ENCODE measurements at places on chromosomes 16 and 17. TPM values are rescaled to one million over a fixed set of nuclear protein-coding genes. Genes with fewer than 3 reads are reported as not detected.
A peak's percentile ranks its signal among the peaks of the same experiment; 100 is the strongest.

- DNase-seq, result no peak
Measured at GRCh38 chr16:30032083-30032819, 1.2 kb upstream of the TLCD3B start.

- no peak for DNase-seq
Measured at GRCh38 chr16:82240111-82240510, 70.1 kb upstream of the MPHOSPH6 start.

GRCh38 chr17:4219241-4219640 is 44.5 kb downstream of the ANKFY1 start:
- no peak for DNase-seq

- peak; percentile 100 for DNase-seq
Measured at GRCh38 chr16:22190776-22191531, 15.1 kb upstream of the EEF2K start.

GRCh38 chr16:52446080-52446479 is 100.9 kb downstream of the TOX3 start:
- DNase-seq, result no peak

- no peak for DNase-seq
Measured at GRCh38 chr17:49779739-49780231, 8.7 kb upstream of the KAT7 start.

- peak; percentile 75 for DNase-seq
Measured at GRCh38 chr16:68470461-68471150, 22.3 kb upstream of the SMPD3 start.

DNA sequence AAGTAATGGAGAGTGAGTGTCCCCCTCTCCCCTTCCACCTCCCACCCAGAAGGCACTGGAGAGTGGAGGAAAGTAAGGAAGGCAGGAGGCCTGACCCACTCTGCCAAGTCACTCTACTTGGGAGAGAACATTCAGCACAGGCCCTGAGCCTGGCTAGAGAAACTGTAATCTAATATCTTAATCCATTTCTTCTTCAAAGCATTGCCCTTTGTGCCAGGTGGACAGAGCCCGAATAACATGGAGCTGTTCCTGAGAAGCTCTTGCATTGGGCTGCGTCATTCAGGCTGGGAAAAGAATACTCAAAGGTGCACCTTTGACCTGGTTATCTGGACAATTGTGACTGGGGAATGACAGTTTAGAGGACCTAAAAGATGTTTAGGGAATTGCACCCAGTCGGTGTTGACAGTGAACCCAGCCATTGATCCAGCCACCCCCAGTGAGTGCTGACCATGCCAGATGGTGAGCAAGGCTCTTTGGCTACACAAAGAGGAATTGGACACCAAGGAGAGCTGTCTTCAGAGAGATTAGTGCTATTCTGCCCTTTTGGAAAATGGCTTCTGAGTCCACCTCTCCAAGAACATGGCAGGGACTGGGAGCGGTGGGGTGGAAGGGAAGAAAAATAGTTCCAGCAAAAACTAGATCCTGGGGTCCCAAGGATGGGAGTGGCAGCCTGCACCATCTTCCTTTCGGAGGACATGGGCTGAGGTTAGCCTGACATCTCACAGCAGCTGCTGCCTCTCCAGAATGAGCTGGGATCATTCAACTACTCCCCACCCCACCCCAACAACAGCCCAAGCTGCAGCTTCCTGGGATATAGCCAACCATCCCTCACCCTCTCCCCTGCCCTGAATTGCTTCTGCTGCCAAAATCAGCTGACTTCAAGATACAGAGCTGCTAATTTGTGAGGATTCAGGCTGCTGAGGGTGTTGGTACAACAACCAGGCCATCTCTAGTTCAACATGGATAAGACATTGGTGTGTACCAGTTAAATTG is 11.6 kb upstream of the NOG start:
- no peak for DNase-seq

GRCh38 chr17:62703776-62704380 is 76.4 kb downstream of the MRC2 start:
- DNase-seq, result peak; percentile 92

DNA sequence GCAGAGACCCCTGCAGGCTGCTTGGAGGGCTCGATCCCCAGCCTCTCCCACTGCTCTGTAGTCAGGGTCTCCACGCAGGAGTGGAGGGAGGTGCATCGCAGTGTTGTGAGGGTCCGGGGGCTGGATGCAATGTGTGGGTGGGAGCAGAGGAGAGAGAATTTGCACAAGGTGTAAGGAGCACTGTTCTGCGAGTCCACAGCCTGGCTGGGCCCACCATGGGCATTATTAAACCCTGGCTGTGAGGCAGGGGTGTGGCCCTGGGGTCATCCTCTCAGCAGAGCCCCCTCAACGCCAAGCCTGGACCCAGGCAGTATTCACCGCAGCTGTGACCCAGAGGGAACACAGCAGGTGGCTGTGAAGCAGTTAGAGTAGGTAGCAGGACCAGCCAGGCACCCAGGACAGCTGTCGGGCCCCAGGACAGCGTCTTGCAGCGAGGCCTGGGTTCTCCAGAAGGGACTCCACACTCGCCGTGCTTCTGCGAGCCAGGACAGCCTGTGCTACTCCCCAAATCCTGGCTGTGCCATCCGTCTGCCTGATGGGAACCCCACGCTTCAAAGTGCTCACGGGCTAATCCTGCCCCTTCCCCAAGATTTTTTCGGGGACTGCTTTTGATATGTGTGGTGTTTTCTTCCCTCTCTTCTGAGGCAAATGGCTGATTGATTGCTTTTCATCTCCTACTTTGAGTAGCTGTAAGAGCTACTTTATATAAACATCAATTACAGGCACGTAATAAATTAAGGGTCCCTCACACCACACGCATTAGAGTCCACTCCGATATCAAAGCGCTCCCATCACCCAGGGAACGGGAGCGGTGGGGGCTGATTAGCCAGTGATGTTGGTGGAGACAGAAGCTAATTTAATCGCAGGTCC is 100.9 kb upstream of the GSE1 start:
- DNase-seq, result no peak

GRCh38 chr16:47947723-47948122 is 208.1 kb downstream of the ABCC12 start:
- DNase-seq, result no peak

GRCh38 chr17:75773808-75774470 is 8.9 kb upstream of the GALK1 start:
- DNase-seq, result peak; percentile 67

GRCh38 chr16:58859958-58860669 is 126.0 kb upstream of the GOT2 start:
- DNase-seq, result no peak

GRCh38 chr17:2357931-2358434 is 20.7 kb downstream of the SGSM2 start:
- DNase-seq, result no peak

DNA sequence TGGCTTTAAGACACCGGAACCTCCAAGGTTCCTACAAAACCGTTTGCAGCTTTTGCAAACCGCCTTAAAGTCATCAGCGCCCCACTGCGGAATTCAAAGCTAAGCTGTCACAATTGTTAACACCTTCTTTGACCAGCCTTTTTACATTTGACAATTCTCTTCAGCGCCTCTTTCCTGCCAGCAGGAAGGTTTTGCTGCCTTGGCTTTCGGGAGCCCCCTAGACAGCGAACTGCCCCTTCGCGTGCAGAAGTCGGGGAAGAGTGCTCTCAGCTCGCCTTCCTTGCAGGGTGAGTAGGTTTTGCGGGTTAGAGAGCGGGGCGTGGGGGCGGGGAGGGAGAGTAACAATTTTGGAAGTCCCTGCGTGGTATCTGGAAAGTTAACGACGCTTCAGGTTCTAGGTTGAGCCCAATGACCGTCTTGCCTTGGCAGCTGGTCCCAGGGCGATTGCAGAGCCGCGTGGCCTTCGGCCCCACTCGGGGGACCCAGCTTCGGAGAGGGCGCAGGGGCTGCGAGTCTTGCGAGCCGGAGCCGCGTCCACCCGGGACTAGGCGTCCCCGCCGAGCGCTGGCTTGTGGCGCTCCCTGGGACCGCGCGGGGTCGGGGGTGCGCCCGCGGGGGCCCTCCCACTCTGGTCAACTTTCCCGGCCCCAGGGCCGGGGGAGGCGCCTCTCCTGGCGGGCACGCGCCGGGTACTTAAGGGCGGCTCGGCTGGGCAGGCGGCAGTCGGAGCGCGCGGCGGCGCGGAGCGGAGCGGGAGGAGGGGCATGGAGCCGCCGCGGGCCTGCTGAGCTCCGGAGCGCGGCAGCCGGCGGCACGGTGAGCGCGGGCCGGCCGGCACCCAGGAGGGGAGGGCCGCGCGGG is at the start of gene HAS3:
HAS3 (plus strand) TSS at position 153 of the 861 bp plus-strand sequence. CDS start 3,743 bp downstream, outside the sequence.
- DNase-seq, result peak; percentile 90

- DNase-seq, result no peak
Measured at GRCh38 chr17:80978499-80979497, 12.8 kb upstream of the CHMP6 start.

- DNase-seq, result no peak
Measured at GRCh38 chr17:50192618-50193291, 8.7 kb downstream of the COL1A1 start.

DNA sequence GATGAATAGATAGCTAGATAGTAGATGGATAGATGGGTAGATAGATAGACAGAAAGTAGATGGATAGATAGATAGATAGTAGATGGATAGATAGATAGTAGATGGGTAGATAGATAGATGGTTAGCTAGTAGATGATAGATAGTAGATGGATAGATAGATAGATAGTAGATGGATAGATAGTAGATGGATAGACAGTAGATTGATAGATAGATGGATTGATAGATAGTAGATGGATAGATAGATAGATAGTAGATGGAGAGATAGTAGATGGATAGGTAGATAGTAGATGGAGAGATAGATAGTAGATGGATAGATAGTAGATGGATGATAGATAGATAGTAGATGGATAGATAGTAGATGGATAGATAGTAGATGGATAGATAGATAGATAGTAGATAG is 40.4 kb downstream of the PIK3R5 start:
- DNase-seq, result no peak

GRCh38 chr16:86885139-86885538 is 306.8 kb downstream of the FOXL1 start:
- DNase-seq, result peak; percentile 31

- no peak for DNase-seq
Measured at GRCh38 chr16:66058172-66058691, 308.3 kb upstream of the CDH5 start.

DNA sequence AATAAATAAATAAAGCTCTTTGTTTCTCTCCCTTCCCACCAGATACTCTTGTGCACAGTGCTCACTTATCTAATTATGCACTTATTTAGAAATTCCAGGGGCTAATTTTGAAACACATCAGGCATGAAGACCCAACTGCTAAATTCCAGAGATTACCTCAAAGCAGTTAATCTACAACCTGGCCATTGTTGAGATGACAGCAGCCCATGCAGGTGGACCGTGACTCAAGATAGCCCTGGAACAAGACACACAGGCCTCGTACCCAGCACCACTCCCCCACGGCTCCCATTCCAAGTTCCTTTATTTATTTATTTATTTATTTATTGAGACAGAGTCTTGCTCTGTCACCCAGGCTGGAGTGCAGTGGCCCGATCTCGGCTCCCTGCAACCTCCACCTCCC is 60.1 kb upstream of the NPEPPS start:
- DNase-seq, result no peak

Gene NOS2
- 0.55 TPM for total RNA-seq

Gene KCNH4
- total RNA-seq, result 0.26 TPM

Gene KCNH6
- not detected for total RNA-seq

Gene OMG
- total RNA-seq, result 10.3 TPM

Gene HOXB8
- total RNA-seq, result 1.0 TPM

Gene VAT1L
- 0.32 TPM for total RNA-seq

Gene GLYR1
- 85.7 TPM for total RNA-seq

Gene PDE6G
- 1.0 TPM for total RNA-seq

Gene PIPOX
- total RNA-seq, result 0.87 TPM

Gene PLXDC1
- 14.4 TPM for total RNA-seq

Gene TEX14
- total RNA-seq, result 1.3 TPM
